ENCODE measurements at places on chromosomes 5 and 9.
A peak's percentile ranks its signal among the peaks of the same experiment; 100 is the strongest.

DNA sequence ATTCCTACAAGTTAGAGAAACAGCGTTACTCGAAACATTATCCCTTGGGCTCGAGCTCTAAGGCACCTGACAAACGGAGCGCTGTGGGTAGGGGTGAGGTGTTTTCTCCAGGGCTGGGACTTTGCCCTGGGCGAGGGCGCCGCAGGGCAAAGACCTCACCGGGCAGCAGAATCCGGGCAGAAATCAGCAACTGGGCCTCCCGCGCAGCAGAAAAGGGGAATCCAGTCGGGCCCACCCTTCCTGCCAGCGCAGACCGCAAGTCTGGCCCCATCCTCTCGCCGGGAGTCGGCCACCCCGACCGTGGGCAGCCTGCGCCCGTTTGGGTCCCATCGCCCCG lies 430 bp upstream of the MSH3 start:
- peak overlapping the region; percentile 47 for H3K27ac ChIP-seq
- H3K27me3 ChIP-seq = no peaks in the 10 kb centered on the region
- H3K4me1 ChIP-seq = peaks cover 28% of the 10 kb centered on the region
- DNase-seq = peak; percentile 50
- no peaks in the 10 kb centered on the region for H3K36me3 ChIP-seq
- peak overlapping the region; percentile 89 for H3K4me3 ChIP-seq

DNA sequence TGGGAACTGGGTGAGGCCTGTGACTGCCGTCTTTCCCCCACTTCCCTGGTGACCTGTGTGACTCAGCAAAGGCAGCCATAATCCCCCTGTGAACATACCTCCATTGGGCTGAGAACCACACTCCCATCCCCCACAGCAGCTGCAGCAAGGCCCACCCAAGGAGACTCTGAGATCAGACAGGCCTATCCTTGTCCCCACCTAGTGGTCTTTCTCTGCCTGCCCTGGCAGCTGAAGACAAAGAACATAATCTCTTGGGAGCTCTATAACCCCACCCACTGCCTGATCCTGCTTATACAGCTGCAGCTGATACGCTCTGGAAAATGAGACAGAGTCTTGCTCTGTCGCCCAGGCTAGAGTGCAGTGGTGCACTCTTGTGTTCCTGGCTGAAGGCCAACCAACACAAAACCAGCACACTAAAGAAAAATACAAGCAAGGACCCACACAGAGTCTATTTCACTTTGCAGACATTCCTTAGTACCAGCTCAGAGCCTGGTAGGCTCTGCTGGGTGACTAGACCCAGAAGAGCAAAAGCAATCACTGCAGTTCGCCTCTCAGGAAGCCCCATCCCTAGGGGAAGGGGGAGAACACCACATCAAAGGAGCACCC lies 106.7 kb downstream of the MCTP1 start:
- peak overlapping the region; percentile 12 for H3K27ac ChIP-seq
- H3K4me1 ChIP-seq = peaks cover 13% of the 10 kb centered on the region
- H3K36me3 ChIP-seq = no peaks in the 10 kb centered on the region
- DNase-seq = no peak
- H3K27me3 ChIP-seq = no peaks in the 10 kb centered on the region

- no peak overlapping the region for H3K4me3 ChIP-seq
- peaks cover 27% of the 10 kb centered on the region for H3K4me1 ChIP-seq
- DNase-seq = no peak
- H3K27me3 ChIP-seq = no peaks in the 10 kb centered on the region
- peak overlapping the region; percentile 67 for H3K27ac ChIP-seq
These were observed 7.0 kb downstream of the F2RL2 start for GRCh38 chr5:76616206-76616605.

- no peak overlapping the region for H3K4me3 ChIP-seq
- H3K27me3 ChIP-seq = no peaks in the 10 kb centered on the region
- H3K36me3 ChIP-seq = no peaks in the 10 kb centered on the region
- no peak overlapping the region for H3K27ac ChIP-seq
- peaks cover 29% of the 10 kb centered on the region for H3K4me1 ChIP-seq
These were observed 200.4 kb downstream of the PCSK1 start for GRCh38 chr5:96232602-96233001.

DNA sequence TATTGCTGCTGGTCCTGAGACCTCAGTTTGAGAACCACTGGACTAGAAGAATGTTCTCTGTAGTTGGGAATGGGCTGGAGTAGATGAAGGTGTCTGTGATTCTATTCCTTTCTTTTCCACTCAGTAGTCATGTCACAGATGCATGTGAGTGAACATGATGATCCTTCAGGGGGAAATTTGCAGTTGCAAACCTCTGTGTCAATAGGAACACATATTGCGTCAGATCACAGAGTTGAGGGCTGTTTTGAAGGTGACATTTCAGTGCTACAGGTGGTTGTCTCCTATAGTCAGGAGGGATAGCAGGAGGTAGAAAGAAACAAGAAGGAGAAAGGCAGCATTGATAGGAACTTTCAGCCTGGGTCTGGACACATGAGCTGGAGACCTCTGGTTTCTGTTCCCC lies 239.3 kb downstream of the ARHGEF28 start:
- peaks cover 4% of the 10 kb centered on the region for H3K4me1 ChIP-seq
- H3K27me3 ChIP-seq = no peaks in the 10 kb centered on the region
- no peak overlapping the region for H3K27ac ChIP-seq
- peaks cover 7% of the 10 kb centered on the region for H3K36me3 ChIP-seq
- DNase-seq = no peak
- H3K4me3 ChIP-seq = no peak overlapping the region

Data from osteoblast (primary cell).